Germinal center (tissue), 1 donor: ENCODE measurements at places on chromosomes 7 and 10.

GRCh38 chr7:14065286-14065685 lies 75.8 kb upstream of the ETV1 start:
- DNase-seq: no peak

GRCh38 chr7:157003756-157004520 lies 6.5 kb downstream of the MNX1 start:
- no peak for DNase-seq

- no peak for DNase-seq
Observed at GRCh38 chr10:62738916-62739315, 65.6 kb upstream of the ADO start.

DNA sequence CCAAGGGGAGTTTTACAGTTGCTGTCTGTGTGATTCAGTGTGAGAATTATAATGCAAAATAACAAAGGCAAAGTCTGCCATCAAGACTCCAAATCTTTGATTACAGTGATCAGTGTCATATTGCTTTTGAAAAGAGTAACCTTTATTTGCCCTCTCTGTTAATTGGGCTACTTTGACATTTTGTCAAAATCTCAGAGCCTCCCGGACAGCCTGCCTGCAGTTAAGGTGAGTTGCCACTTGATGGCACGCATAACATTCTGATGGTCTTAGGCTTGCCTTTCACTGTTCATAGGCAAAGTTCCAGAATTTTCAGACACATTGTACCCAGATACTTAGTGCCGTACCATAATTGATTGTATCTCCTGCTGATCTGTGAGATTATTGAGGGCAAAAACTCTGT lies 253.5 kb downstream of the ABCA13 start:
- DNase-seq: no peak

DNA sequence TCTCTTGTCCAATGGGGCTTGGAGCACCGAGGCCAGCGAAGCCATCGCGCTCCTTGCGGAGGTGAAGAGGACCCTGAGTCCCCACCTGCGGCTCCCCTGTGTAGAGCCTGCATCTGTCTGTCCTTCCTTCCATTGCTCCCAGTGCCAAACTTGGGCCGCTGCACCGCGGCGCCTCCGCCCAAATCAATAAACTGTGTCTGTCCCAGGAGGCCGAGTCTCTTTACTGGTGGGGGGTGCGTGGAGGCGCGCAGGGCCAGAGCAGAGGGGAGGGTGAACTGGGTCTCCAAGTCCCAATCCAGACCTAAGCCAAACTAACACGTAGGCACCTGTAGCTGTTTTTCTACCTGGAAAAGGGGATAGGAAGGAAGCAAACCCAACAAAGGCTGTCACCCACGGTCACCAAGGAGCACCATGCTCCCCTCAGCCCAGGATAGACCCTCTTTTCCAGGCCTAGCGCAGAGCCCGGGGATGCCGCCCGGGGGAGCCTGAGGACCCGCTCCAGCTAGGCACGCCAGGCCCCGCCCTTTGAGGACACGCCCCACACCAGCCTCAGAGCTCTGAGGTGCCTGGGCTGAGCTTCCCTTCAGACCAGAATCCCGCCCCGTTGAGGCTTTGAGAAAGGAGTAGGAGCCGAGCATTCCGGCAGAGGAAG lies 1.2 kb upstream of the CHAT start:
- peak; percentile 29 for DNase-seq

DNA sequence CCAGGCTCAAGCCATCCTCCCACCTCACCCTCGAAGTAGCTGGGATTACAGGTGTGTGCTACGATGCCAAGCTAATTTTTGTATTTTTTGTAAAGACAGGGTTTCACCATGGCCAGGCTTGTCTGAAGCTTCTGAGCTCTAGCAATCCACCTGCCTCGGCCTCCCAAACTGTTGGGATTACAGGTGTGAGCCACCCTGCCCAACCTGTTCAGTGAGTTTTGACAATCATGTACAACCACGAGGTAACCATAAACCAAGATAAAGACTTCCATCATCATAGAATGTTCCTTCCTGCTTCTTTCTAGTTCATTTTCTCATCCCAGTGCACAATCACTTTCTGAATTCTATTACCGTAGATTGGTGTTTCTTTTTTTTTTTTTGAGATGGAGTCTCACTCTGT lies 30.5 kb upstream of the MKRN1 start:
- DNase-seq: no peak

GRCh38 chr10:24674892-24675632 lies 48.6 kb downstream of the ARHGAP21 start:
- DNase-seq: no peak

DNA sequence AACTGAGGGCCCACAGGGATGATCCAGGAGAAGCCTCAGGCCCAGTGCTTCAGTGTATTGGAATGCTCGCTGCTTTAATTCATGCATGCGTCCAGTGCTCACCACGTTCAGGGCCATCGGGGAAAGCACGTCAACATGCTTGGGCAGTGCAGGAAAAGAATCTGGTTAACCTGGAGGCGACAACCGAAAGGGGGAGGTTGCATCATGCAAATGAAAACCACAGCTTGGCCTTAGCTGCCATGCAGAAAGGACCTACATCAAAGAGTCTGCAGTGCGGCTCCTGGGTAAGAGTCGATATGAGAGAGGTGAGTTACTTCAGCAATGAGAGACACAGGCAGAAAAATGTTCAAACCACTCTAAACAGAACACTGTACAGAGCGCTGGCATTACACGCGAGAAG lies 440.1 kb downstream of the KCNMA1 start:
- no peak for DNase-seq

- peak; percentile 73 for DNase-seq
Observed at GRCh38 chr7:87218796-87219544, 562 bp downstream of the TMEM243 start.

GRCh38 chr10:100792574-100792973 lies 47.2 kb downstream of the PAX2 start:
- DNase-seq: no peak

- no peak for DNase-seq
Observed at GRCh38 chr10:102542800-102543418, 39.1 kb downstream of the SUFU start.

- DNase-seq: no peak
Observed at GRCh38 chr10:104028146-104028545, 57.5 kb downstream of the COL17A1 start.

GRCh38 chr7:45699726-45700390 lies 125.7 kb downstream of the ADCY1 start:
- DNase-seq: no peak

GRCh38 chr7:85471307-85471706 lies 284.5 kb upstream of the SEMA3D start:
- DNase-seq: no peak
